ENCODE measurements at places on chromosomes 7 and 10.

GRCh38 chr10:72692994-72693781 is 1.2 kb downstream of the MCU start:
- DNase-seq: no peak

DNA sequence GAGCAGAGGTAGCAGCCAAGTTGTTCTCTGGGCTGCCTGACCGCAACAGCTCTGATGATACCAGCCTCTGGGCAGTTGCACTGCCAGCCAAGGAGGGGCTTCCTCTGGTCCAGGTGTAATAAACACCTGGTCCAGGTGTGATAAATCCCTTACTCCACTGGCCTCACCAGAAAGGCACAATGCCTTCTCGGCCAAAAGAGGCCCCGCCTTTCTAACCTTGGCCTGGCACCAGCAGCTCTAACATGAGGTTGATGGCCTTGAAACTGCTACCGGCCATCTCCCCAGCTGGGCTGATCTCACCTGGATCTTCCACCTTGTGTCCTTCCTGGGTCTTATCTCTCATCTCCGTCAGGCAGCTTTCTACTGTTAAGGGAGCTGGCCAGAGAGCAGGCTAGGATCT is 45.5 kb upstream of the PDZD8 start:
- no peak for DNase-seq

DNA sequence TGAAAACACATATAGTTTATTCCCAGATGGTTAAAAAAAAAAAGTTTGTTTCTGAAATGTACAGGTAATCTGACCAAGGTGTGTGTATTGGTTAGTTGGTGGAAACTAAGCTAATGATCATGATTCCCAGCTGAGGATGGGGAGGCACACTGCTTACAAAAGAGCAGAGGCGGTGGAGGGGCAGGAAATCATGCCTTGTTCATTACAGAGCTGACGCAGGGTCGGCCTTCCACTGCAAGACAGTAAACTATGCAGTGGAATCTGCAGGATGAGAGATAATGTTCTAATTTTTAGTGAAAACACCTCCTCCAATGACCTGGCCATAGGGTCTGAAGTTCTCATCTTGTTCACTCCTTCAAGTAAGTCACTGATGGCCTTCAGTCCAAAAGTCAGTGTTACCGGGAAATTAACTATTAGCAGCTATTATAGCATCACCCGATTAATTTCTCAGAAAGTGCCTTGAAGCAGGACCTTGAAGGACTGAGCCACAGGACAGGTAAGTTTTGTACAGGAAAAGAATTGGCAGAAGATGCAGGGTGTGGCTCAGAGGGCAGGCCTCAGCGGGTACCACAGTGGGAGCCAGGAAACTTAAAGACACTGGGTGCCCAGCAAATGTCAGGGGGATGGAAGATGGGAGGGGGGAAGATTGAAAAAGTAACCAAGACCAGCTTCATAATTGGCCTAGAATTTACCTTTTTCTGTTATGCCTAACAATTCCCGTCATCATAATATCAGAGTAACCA is 36.0 kb downstream of the MYOF start:
- DNase-seq: peak; percentile 33

DNA sequence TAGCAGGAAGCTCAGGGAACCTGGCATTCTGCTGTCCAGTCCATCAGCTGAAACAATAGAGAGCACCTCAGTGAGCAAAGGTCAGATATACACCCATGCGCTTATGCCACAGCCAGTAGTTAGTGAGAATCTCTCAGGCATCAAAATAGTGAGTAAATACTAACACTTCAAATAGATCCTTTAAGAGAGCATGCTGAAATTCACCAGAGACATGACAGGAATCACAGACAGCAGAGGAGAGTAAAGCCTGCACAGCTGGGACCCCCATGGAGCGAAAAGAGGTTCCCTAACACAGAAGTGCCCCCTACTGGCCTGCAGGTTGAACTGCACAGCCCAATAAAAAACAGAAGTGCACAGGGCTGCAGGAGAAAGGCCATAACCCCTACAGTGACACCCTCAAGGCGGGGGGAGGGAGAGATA is 57.6 kb upstream of the ANTXRL start:
- no peak for DNase-seq

DNA sequence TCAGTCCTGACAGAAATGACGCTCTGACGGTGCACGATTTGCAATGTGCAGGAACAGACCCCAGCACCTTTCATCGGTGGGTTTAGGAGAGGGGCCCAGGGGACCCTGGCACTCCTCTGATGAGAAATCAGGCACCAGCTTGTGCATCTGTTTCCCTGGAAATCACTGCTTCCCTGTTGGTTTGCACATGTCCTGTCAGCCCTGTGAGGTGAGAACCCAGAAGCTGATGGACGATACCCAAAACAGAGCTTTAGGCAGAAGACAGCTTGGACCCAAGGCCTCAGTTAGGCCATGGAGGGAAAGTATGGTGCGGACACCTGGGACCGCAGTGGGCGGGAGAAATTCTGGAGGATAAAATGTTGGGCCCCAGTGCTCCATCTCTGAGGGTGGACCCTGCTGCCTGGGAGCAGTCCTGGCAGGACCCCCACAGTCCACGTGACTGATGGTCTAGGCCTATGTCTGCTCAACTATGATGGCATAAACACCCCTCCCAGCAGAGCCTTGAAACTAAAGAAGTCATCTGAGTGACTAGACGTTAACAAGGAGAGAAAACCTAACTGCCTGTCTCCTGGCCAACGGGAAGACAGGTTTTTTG is 242.8 kb downstream of the PTPRN2 start:
- no peak for DNase-seq

DNA sequence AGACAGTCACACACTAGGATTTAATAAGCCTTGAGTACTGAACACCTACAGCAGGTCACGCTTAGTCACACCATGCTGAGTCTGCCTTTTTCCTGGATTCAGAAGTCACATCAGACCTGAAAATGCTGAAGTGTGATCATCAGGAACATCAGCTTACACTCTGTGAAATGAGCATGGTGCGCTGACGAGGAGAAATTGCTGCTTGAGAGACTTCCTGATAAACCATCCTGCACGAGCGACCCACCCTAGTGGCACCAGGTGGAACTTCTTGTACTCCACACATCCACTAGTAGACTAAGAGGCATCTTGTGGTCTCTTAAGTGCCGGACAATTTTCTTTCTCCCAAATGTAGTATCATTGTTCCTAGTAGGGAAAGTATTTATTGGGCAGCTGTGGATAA is 51.8 kb upstream of the MRLN start:
- DNase-seq: no peak

GRCh38 chr10:3036155-3037021 is 31.0 kb upstream of the PFKP start:
- no peak for DNase-seq

DNA sequence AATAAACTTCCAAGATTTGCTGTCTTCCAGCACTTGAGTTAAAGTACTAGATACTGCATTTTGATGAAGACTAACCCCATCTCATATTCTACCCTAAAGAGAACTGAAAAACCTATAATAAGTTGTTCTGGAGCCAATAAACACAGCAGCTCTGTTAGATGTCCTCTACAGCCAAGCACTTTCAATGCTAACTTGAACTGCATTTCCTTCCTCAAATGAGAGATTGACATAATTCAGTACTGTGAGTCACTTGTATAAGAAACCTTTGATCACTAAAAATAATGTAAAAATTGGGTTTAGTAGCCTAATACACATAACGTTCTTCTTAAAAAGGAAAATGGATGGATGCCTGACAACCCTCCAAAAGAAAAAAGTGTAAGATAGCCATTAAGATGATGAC is 81.3 kb downstream of the ITGB8 start:
- no peak for DNase-seq

- peak; percentile 19 for DNase-seq
Measured at GRCh38 chr7:114081606-114082425, 163.0 kb upstream of the PPP1R3A start.

DNA sequence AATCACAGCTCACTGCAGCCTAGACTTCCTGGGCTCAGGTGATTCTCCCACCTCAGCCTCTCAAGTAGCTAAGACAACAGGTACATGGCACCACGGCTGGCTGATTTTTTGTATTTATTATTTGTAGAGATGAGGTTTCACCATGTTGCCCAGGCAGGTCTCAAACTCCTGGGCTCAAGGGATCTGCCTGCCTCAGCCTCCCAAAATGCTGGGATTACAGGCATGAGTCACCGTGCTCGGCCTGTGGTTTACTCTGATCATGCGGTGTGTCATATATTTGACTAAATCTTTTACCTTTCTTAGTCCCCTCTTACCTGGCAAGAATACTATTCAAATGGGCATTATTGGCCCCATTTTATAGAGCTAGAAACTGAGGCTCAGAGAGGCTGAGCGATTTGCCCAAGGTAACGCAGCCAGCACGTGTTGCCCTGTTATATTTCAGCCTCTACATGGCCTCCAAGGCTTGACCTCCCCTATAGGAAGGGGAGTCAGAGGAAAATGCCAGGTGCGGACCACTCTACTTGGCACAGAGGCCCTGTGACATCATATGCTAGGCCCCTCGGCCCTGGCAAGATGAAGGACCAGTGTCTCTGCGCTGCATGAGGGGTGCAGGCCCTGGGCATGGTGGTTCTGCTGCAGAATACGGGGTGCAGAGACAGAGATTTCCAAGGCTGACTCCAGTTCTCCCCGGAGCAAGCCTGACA is 8.2 kb downstream of the ZCCHC24 start:
- DNase-seq: no peak

DNA sequence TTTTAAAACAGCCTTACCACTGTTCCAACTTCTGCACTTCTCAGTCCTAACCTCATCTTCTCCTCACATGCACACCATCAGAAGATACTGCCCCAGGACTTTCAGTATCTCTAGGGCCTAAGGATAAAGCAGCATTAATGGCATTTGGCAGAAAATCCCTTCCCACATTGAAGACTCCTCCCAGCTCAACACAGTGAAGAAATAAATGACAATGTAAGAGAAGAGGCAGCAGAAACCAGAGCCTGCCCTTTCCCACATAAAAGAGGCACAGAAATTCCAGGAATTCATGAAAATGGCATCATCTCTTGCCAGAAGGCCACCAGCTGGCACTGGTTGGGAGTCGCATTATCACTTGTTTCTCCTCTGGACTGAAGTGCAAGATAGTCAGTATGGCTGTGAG is 3.7 kb downstream of the GCC1 start:
- no peak for DNase-seq

GRCh38 chr10:5737352-5737751 is 52.7 kb downstream of the TASOR2 start:
- DNase-seq: no peak

DNA sequence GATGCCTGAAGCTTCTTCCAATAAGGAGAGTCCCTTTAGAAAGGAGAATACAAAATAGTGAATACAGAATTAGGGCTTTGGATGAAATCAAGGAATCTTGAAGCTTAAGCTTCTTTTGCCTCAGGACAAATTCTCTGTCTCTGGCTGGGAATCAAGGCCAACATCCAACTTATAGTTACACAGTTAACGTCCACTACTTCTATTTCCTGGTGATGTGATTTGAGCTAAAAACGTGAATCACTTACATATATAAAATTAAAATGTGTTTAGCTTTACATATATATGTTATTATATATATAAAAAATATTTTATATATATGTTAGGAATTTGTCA is 11.4 kb upstream of the INPP5F start:
- no peak for DNase-seq

DNA sequence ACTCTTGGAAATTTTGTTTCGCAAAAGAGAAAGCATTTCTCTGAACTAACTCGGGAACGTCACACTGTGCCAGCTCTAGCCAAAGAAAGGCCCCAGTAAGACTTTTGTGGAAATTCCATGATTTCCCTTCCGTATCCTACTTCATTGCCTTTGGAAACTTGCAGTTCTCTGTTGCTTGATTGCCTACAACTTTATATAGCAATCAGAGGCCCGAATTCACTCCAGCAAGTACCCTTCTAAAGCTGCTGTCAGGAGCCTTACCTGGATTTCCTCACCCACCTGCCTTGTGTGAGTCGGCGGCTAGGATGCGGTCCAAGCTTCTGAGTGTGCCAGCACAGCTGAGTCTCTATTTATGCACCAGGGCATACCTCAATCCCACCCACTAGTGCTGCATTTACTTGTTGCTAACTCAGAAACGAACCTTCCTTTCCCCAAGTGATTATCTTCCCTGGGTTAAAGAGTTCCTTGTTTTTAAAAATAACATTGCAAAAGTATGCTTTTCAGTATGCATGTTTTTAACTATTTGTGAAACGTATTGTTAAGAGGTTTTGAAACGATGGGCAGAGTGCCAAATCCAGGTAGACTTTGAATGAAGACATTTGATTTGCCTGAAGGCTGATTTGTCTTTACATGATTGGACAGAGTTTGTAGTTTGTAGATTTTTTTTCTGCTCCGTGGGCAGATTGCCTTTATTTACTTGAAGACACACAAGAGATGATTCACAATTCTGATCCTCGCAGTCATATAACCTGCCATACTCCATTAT is at the start of gene AGR2:
Gene AGR2 (minus strand): TSS at position 326 of the 766 bp plus-strand sequence. CDS start 3,203 bp downstream, outside the sequence.
- peak; percentile 32 for DNase-seq

DNA sequence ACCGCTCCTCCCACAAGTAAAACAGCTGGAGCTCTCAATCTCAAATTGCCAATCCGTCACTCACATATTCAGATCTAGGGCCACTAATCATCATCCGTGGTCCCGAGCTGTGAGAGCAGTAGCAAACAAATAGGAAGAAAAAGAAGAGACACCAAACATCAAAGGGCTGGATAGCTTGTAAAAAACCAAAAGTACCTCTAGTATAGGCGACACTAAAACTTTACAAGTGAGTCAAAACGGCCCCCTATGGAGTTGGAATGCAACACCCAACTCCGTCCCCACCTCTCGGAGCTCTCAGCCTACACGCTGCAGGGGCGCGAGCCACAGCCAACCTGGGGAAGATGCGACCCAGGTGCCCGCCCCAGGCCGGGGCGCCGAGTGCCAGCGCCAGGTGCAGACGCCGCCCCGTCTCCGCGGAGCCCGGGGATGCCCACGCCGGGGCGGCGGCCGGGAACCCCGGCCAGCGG is 581 bp downstream of the FAM3C start:
- DNase-seq: peak; percentile 71

DNA sequence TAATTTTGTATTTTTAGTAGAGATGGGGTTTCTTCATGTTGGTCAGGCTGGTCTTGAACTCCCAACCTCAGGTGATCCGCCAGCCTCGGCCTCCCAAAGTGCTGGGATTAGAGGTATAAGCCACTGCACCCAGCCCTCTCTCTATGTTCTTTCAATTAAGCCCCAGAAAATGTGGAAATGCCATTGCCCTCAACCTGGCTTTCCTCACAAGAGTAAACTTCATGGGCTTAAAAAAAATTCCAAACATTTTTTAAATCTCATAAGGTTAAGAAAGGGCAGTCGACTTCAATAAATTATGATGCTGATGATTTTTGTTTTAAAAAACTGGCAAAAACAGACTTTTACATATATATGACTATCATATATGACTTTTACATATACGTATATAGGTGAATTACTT is 107.6 kb downstream of the TES start:
- DNase-seq: no peak

DNA sequence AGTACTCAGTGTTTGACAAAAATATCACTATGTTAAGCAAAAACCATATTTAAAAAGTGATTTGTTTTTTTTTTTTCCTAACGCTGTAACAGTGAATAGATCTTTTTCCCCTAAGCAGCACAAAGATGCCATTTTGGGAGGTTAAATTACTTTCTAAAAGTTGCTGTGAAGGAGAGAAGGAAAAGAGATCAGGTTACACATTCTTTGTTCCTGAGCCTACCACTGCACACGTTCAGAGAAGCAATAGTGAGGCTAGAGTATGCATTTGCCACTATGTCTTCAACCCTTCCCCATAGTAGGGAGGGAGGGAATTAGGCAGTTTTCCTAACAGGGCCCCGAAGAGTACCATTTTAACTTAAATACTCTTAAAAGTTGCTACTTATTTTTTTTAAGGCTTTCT is 38.9 kb downstream of the BMPR1A start:
- DNase-seq: no peak
